Mesothelial cell of epicardium (in vitro differentiated cells): ENCODE measurements at places on chromosomes 11 and 22. TPM values are rescaled to one million over a fixed set of nuclear protein-coding genes. Genes with fewer than 3 reads are reported as not detected.

DNA sequence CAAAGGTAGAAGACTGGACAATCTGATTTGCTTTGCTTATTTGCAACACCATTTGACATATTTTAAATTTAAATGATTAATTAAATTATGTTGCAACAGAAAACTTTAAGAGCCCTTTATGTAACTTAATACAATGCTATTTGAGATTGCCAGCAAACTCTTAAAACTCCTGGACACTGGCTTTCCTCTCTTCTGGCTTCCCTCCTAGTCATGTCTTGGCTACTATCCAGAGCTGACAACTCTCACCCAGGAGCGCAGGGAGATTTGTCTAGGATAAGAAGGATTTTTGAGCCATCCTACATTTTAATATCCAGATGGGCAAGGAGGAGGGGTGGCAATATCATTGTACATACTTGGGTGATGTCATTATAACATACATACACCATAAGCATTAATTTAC is 134.3 kb downstream of the ELP4 start:
- no peaks in the 10 kb centered on the region for H3K27me3 ChIP-seq
- no peak overlapping the region for H3K27ac ChIP-seq
- H3K4me1 ChIP-seq, result peaks cover 2% of the 10 kb centered on the region
- no peak for DNase-seq
- no peak overlapping the region for H3K4me3 ChIP-seq

DNA sequence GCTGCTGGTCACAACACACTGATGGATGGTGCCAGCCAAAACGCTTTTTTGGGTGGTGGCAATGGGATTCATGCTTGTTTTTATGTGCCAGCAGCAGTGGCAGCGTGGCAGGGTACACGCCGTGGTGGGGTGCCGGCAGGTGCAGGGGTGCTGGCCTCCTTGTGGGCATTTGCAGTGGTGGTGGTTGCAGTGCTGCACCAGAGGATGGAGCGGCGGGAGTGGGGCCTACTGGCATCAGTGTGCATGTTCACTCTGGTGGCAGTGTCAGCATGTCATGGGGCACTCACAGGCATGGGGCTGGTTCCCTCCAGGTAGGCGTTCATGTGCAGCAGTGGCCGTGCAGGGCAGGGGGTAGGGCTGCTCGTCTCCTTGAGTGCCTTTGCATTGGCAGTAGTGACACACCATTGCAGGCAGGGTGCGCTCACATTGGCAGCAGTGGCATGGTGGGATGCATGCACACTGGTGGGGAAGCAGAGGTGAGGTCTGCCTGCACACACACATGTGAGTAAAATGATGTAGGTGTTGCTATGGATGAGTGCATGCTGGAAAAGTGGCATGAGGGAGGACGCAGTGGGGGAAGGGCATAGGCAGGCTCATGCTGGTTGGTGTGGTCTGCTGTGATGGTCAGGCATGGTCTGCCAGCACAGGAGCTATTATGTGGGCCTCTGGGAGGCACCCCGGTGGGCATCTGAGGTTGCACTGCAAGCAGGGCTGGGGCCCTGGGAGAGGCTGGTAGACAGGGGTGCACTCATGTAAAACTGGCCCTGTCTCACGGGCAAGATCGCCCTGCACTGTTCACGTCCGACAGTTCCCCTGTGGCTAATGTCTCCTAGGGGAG is 29.9 kb downstream of the CCDC15 start:
- H3K4me3 ChIP-seq, result no peak overlapping the region
- no peak overlapping the region for H3K27ac ChIP-seq
- H3K36me3 ChIP-seq, result peaks cover 54% of the 10 kb centered on the region
- no peaks in the 10 kb centered on the region for H3K4me1 ChIP-seq
- H3K27me3 ChIP-seq, result no peaks in the 10 kb centered on the region

GRCh38 chr11:47259232-47259977 is 1.6 kb downstream of the NR1H3 start:
- H3K4me1 ChIP-seq, result peaks cover 25% of the 10 kb centered on the region
- H3K36me3 ChIP-seq, result no peaks in the 10 kb centered on the region
- peak overlapping the region; percentile 7 for H3K4me3 ChIP-seq
- peak overlapping the region; percentile 74 for H3K27ac ChIP-seq
- no peaks in the 10 kb centered on the region for H3K27me3 ChIP-seq

- H3K4me3 ChIP-seq, result no peak overlapping the region
- H3K4me1 ChIP-seq, result peaks cover 13% of the 10 kb centered on the region
- no peak for DNase-seq
- no peaks in the 10 kb centered on the region for H3K27me3 ChIP-seq
- H3K27ac ChIP-seq, result no peak overlapping the region
Observed at GRCh38 chr11:91244912-91245311, 979.7 kb upstream of the FAT3 start.

DNA sequence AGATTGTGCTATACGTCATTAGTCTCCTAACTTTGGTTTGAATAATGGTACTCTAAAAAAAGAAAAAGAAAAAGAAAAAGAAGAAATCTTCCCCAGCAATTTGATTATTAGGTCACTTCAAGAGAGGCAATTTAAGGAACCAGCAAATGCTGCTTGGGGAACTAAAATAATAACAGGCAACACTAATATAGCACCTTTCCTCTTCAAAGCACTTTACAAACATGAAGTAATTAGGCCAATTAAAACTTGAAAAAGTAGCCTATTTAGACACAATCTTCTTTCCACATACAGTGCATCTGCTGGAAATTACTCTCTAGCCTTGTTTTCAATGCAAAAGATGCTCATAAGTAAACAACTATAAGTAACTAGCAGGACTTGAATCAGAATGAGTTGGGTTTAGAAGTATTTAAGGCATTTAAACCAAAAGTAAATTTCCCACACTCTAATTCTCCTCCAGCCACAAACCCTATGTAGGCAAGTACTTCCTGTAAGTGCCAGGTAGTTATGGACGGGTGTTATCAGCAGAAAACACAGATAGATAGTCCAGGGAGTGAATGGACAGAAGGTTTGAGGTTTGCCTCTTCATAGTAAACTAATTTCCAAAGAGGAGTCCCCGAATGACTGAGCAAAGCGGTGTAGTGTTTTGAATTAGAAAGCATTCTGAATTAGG is 44.5 kb downstream of the LRRC4C start:
- no peak for DNase-seq
- no peaks in the 10 kb centered on the region for H3K36me3 ChIP-seq
- H3K27me3 ChIP-seq, result peaks cover 16% of the 10 kb centered on the region
- no peak overlapping the region for H3K27ac ChIP-seq

DNA sequence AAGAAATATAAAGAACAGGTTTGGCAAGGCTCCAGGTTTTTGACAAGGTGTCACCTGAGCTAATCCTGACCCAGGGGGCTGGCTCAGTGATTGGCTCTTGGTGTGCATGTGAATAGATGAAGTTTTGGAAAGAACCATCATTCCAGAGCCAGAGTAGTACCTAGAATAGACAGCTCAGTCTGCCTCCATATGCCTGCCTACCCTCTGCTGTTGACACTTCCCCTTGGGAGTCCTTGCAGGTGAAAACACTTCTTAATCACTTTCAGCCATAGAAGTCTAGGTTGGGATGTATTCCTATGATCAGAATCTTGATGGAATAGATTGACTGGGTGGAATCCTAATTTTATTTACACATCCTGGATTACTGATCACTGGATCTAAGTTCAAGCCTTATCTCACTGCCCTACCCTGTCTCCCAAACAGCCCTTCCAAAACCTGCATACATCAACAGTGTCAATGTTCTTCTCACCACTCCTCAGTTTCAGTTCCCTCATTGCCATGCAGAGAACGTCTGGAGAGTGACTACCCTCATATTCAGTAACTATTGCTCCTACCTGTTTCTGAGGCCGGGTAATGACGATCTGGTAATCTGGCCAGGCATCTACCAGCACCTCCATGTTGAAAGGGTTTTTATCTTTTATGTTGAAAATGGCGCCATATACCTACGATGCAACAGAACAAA is 6.7 kb downstream of the GLYATL2 start:
- no peak overlapping the region for H3K4me3 ChIP-seq
- no peaks in the 10 kb centered on the region for H3K4me1 ChIP-seq
- no peaks in the 10 kb centered on the region for H3K27me3 ChIP-seq
- DNase-seq, result no peak

DNA sequence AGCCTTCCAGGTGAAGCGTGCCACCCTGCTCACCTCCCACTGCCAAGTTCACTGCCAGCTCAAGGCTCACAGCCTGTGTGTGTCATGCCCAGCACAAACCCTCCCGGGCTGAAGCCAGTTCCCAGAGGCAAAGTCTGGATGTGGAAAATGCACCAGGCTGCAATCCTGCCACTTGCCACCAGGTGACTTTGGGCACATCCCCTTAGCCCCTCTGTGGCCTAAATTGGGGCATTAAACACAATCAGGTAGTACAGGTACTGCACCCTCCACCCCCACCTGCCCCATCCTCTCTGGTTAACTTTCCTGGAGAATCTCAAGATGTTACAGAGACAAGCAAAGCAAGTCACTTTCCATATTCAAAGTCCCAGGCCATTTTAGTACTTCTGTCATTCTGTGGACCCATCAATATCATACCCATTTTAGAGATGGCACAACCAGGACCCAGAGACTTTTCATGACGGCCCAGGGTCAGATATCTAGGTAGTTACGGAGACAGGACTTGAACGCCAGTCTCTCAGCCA is 1.8 kb upstream of the RASD2 start:
- H3K4me1 ChIP-seq, result peaks cover 2% of the 10 kb centered on the region
- H3K27ac ChIP-seq, result no peak overlapping the region
- H3K27me3 ChIP-seq, result peaks cover 68% of the 10 kb centered on the region
- no peak for DNase-seq
- H3K36me3 ChIP-seq, result no peaks in the 10 kb centered on the region
- H3K4me3 ChIP-seq, result peak overlapping the region; percentile 29

- no peak for DNase-seq
- peaks cover 37% of the 10 kb centered on the region for H3K4me1 ChIP-seq
- peaks cover 2% of the 10 kb centered on the region for H3K27me3 ChIP-seq
- no peaks in the 10 kb centered on the region for H3K36me3 ChIP-seq
- no peak overlapping the region for H3K27ac ChIP-seq
- no peak overlapping the region for H3K4me3 ChIP-seq
Observed at GRCh38 chr11:115167456-115167855, 336.8 kb downstream of the CADM1 start.

ART1 gene
- not detected in 3 replicates for total RNA-seq

MMP27 gene
- total RNA-seq, result not detected in 3 replicates

CRYBA4 gene
- not detected in 3 replicates for total RNA-seq

LSP1 gene
- total RNA-seq, result 4.9 to 5.2 TPM (median 4.9 TPM) in 3 replicates
